NCI-H1436 (cell line): ENCODE measurements at places on chromosomes 3 and 15.

GRCh38 chr3:13021141-13022114 lies 51.8 kb downstream of the IQSEC1 start:
- no peak for DNase-seq

DNA sequence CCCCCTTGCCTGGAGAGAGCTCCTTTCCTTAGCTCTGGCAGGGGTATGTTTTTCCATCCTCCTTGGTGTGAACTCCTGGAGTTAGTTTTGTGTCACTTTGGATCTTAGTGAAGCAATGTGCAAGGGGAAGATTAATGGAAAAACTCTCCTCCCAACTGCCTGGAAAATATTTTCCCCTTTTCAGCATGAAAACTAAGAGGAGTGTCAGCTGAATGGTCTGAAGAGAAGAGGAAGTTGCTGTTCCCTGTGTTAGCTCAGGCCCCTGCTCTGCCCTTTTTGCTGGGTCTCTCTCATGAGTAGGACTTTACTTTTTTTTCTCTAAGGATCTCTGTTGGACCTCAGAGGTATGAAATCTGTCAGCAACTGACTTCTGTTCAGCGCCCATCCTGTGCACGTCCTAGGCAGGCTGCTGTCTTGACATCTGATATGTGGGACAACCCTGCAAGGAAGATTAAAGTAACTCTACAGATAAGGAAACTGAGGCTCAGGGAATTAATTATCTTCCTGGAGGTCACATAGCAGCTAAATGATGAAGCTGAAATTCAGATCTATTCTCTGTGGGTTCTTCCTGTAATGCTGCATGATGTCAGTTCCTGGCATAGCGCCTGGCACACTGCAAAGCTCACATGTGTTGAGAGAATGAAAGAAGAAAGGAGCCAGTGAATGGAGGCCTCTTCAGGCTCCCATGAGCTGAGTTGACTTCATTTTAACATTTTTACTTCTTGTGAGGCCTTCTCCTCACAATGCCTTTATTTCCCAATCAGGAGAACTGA lies 109.7 kb upstream of the GALNT15 start:
- no peak for DNase-seq

GRCh38 chr3:48034000-48034516 lies 17.8 kb upstream of the MAP4 start:
- no peak for DNase-seq

DNA sequence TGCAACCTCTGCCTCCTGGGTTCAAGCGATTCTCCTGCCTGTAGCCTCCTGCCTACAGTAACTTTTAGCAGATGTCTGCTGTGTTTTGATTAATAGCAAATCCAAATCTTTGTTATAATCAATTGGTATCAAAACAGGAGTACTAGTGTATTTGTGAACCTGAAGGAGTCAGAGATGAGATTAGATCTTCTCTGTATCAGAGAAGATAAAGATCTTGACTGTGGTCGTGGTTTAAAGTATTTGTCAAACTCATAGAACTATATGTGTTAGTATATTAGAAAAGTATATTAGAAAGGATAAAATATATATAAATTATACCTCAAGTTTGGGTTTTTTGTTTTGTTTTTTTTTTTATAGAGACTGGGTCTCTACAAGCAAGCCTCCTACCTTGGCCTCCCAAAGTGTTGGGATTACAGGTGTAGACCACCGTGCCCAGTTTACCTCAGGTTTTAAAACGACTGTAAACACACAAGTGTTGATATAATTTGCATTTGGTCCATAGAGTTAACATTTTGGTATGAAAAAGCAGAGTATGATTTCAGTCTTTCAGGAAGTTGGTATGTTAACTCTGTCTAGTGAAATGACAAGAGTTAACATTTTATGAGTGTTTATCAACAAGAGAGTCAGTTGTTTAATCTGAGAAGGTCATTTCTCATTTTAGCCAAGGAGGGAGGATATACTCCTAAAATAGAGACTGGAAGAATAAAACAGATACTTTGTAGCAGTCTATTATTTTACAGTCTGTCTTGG lies 18.3 kb downstream of the RTF1 start:
- no peak for DNase-seq

GRCh38 chr3:49939858-49940666 lies at the start of gene RBM6:
TSS of gene RBM6 (plus strand) at chr3:49940150. CDS start at chr3:49962642, 22,492 bp downstream.
- DNase-seq = peak; percentile 91

- DNase-seq = peak; percentile 63
Observed at GRCh38 chr15:70466895-70467529, 296.3 kb downstream of the UACA start.

- DNase-seq = no peak
Observed at GRCh38 chr3:179853176-179853575, 183.6 kb downstream of the PEX5L start.

GRCh38 chr3:34957677-34958076 lies 681.6 kb upstream of the ARPP21 start:
- no peak for DNase-seq

- no peak for DNase-seq
Observed at GRCh38 chr3:123053107-123053506, 13.7 kb upstream of the PDIA5 start.

DNA sequence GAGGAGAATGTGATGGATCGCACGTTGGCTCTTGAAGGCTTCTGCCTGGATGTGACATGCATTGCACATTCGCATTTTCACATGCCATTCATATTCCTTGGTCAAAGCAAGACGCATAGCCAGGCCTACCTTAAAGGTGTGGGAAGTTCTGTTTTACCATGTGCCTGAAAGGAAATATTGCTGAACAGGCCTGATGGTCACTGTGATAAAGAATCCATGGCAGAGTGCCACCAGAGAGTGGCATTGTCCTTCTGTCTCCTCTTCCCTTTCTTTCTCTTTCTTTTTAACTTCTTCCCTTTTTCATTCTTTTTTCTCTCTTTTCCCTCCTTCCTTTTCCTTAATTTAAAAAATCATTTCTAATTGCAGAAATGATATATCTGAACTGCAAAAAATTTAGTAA lies 15.9 kb upstream of the MITF start:
- no peak for DNase-seq

DNA sequence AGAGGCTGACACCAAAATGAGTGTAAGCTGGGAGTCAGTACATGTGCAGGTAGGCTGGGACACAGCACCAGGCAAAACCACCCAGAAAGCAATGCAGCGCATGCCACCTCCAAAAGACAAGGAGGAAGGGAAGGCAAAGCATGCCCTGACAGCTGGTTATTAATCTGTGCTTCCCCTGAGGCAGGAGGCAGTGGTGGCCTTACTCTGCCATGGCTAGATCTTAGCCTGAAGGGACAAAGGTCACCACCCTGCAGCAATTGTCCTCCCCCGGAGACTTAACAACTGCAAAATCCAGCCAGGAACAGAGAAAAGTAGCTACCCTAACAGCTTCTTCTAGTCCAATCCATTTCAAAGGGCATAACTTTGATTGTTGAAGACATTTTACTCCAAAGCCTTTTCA lies 73.7 kb downstream of the PLD1 start:
- DNase-seq = no peak

DNA sequence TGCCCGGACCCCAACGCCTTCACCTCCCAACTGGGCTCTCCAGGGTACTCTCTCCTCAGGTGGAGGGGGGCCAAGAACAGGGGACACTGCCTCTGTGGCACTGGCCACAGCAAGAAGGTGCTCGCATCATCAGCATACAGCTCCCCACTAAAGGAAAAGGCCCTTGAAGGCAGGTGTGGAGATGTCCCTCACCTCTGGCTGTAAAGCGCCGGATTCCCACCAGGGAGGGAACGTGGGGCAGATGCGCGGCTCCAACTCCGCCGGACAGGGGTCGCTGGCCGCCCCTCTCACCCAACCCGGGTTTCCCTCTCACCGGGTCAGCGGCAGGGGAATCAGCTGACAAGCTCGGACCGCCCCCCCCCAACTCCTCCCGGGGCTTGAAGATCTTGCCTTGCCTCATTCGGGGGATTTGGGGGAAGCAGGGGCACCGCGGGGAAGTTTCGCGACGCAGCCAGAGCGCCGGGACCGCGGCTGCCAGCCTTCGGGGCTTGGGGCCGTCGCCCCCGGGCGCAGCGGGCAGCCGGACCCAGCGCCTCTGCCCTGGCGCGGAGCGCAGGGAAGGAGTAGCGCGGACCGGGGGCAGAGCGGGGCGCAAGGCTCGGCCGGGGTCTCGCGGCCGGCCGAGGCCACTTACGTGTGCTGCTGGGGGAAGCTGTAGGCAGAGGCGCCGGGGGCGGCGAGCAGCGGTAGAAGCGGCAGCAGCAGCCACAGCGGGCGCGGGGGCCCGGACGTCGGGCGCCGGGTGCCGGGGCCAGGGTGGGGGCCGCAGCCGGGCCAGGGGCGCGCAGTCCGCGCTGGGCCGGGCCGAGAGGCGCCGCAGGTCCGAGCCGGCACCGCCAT lies 630 bp downstream of the CACNA2D2 start:
- DNase-seq = no peak

GRCh38 chr3:175731543-175731942 lies 872.4 kb downstream of the NAALADL2 start:
- no peak for DNase-seq

DNA sequence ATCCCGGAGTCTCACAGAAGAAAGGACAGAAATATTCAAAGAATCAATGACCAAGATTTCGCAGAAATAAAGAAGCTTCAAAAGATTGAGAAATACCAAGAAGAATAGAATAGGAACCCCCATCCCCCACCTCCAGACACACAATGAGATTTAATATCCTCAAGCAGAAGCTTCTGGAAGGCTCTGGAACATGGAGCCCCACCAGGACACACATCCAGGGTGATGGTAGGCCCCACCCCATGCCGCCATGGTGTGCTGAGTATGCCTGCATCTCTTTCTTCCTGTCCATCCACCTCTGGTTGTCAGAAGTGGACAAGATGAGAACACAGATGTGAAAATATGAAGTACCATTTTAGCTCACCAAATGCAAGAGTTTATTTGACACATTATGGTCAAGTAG lies 19.3 kb downstream of the PRR23E start:
- DNase-seq = no peak

GRCh38 chr3:195259154-195259474 lies 11.8 kb downstream of the XXYLT1 start:
- DNase-seq = no peak

GRCh38 chr3:70096376-70097066 lies 97.0 kb downstream of the SAMMSON start:
- no peak for DNase-seq

- DNase-seq = no peak
Observed at GRCh38 chr3:27570421-27571106, 86.4 kb upstream of the SLC4A7 start.

DNA sequence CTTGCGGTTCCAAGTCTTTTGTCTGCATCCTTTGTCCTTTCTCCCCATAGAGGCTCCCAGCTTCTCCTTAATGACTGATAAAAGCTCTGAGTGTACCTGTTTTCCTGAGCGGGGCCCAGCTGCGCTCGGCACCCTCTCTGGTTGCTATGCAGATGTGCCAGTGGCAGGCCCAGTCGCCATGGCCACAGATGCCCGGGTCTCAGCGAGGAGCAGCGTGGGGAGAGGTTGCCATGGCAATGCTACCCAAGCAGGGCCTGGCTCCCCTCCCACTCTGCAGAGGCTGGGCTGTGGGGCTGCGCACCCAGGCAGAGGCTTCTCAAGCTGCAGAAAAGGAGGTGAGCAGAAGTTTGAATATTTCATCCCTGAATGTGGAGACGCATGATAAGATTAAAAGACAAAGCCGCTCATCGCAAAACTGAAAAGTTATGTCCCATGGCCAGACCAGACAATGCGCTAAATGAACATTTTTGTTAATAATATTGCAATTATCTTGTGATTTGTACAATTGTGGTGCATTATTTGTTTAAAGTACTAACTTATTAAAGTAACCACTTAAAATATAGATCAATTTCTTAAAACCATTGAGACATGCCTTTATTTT lies 66.1 kb downstream of the TPRA1 start:
- peak; percentile 91 for DNase-seq

- DNase-seq = no peak
Observed at GRCh38 chr3:57757642-57758297, 1.7 kb downstream of the SLMAP start.

DNA sequence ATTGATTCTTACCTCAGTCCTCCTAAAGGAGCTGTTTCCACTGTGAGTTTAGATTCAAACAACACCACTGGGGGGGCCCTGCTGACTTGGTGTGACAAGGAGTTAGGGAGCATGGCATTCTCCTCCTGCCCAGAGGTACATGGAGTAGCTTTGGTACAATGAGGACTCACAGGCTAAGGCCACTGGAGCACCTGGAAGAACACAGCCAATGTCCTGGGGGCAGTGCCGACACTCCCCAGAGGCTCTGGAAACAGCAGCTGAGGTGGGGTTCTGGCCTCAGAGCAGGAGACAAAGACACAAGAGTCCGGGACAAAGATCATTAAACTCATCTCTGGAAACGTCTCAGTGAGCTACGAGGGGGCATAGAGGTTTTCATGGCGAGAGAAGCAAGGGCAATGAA lies 69.7 kb upstream of the POMGNT2 start:
- no peak for DNase-seq

DNA sequence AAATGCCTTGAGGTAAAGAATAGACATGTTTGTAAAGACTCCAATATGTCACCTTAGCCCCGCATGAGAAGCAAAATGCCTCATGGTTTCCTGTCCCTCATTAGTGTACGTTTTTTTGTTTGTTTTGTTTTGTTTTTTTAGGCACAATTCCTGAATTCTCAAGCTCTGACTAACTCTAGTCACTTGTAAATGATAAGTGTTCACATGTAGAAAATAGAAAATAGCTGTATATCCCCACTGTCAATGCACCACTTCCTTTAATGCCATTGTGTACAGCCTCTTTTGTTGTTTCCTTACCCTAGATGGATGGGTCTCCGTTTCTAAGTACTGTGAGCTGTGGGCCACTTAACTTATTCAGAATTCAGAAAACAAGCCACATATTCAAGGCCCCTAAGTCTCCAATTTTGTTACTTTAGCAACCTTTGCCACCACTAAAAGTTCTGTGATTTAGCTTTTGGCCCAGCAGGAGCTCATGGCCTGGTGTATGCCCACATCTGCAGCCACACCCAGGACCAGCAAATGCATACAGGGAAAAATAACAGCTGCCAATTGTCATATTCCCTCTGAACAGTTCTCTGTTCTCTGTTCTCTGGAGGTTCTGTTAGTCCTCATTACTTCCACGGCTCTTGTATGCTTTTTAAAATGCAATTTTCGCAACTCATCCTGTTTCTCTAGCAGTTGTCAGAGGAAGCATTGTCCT lies 655.5 kb downstream of the GBE1 start:
- DNase-seq = no peak

DNA sequence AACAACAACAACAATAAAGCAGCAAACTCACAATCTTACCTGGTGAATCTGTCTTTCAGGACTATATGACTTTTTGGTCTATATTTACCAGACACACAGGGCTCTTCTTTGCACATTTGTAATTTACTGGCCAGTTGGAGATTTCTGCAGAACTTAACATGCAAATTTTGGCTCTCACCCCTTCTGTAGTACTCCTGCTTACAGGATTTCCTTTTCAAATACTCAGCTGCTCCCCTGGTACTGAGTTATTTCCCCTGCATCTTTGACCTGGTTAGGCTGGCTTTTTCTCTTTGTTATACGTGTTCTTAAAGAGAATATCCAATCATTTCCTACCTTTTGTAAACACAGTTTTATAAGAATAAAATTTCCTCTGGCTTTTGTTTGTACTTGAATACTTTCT lies 228.0 kb downstream of the MBNL1 start:
- DNase-seq = no peak

GRCh38 chr3:71805199-71805598 lies 20.3 kb upstream of the PROK2 start:
- no peak for DNase-seq

- DNase-seq = peak; percentile 100
Observed at GRCh38 chr3:183116025-183116614, 16.8 kb upstream of the MCCC1 start.

- peak; percentile 63 for DNase-seq
Observed at GRCh38 chr3:139937674-139938279, 2.8 kb downstream of the CLSTN2 start.
